HT-29 (cell line): ENCODE measurements at places on chromosomes 13 and 19.

DNA sequence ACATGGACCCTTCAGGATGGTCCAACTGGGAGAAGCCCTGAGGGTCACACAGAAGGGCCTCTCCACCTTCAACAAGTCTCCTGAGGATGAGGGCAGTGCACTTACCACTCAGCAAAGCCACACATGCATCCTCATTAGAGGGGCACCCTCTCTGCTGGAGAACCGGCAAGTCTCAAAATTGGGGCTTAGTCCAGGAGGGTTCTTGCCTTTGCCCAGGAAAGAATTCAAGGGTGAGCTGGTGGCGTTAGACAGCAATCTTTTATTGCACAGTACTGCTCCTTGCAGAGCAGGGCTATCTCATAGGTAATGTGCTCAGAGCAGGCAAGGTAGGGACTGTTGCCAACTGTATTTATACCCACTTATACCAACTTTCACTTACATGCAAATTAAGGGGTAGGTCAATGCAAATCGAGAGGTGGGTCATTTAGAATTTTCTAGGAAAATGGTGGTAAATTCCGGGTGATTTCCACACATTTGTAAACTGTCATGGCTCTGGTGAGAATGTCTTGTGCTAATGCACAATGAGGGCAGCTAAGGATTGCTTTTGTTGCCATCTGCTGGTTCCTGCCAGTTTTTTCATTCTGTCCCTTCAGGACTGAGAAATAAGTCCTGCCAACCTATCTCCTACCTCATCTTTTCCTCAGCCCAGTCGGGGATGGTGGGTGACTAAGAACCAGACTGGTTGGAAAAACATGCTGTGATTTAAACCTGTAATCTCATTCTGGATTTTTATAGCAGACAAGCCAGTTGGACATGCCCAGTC lies 27.8 kb upstream of the IGSF23 start:
- DNase-seq = peak; percentile 56

GRCh38 chr19:2733930-2734588 lies 5.8 kb downstream of the SLC39A3 start:
- no peak for DNase-seq

GRCh38 chr13:71149498-71150363 lies 717.3 kb downstream of the DACH1 start:
- no peak for DNase-seq

DNA sequence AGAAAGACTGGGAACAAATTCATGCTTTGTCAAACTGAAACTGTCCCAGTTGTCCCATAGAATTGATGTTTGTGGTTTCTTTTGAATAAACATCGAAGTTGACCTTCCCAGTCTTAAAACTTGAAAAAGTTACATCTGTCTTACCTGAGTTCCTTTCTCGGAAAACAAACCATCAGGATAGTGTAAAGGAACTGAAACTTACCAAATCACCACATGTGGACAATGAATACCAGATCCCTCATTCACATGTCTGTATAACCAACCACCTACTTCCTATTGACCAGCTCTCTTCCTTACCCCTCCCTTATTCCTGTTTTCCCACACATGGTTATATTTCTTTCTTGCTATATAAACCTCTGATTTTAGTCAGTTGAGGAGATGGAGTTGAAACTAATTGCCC lies 791.7 kb upstream of the PCDH20 start:
- no peak for DNase-seq

DNA sequence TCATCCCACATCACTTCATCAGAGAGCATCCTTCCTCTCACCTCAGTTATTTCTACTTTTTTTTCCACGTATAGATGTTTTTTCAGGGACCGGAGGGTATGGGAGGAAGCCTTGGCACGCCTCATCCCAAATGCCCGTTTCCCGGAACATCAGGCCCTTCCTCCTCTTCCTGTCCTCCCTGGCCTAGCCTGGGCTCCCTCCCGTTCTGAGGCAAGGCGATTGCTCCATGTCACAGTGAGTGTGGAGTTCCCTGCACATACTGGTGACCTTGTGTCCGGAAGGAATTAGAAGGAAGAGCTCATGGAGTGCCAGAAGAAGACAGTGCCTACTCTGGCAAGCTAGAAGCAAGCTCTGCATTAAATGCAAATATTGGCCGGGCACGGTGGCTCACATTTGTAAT lies 1.1 kb upstream of the ZNF627 start:
- DNase-seq = no peak

DNA sequence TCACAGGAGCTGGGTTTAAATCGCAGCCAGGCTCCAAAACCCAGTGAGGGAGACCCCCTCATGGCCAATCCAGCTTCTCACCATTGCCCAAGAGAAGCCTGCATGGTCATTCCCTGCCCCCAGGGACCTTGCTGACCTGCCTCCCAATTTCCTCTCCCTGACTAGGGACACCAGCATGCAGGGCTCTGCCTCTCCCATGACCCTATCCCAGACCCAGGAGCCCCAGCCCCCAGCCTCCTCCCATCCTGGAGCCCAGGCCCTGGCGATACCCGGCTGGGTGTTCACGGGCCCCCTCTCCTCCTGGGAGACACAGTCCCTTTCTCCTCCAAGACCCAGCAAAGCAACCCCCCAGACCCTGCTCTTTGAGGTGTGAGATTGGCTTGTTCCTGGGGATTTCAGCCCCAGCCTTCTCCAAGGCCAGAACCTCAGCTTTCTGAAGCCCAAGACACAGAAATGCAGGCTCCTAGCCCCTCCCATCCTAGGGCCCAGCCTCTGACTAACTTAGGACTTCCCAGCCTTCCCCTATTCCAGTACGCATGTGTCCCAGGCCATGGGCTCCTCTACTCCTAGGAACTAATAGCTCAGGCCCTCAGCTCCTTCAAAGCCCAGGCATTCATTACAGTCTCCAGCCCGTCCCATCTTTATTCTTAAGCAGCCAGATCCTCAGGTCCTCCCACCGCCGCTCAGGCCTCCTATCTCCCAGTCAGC lies 1.1 kb downstream of the GYS1 start:
- DNase-seq = peak; percentile 80

- DNase-seq = no peak
Measured at GRCh38 chr19:46579361-46579879, 21.7 kb upstream of the CALM3 start.

- peak; percentile 76 for DNase-seq
Measured at GRCh38 chr13:94548821-94549231, 47.1 kb downstream of the TGDS start.

GRCh38 chr13:100483139-100483538 lies 105.5 kb downstream of the GGACT start:
- DNase-seq = no peak

DNA sequence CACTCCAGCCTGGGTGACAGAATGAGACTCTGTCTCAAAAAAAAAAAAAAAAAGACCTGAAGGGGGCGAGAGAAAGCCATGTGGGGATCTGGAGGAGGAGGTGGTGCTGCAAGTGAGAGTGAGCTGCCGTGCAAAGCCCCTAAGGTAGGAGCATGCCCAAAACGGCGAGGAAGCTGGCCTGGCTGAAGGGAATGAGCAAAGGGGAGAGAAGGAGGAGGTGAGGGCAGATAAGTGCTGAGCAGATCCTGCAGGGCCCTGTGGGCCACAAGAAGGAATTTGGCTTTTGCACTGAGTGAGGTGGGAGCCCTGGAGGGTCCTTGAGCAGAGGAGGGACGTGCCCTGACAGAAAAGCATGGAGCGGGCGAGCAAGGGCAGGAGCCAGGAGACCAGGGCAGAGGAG lies 19.4 kb upstream of the ADGRE5 start:
- DNase-seq = no peak

DNA sequence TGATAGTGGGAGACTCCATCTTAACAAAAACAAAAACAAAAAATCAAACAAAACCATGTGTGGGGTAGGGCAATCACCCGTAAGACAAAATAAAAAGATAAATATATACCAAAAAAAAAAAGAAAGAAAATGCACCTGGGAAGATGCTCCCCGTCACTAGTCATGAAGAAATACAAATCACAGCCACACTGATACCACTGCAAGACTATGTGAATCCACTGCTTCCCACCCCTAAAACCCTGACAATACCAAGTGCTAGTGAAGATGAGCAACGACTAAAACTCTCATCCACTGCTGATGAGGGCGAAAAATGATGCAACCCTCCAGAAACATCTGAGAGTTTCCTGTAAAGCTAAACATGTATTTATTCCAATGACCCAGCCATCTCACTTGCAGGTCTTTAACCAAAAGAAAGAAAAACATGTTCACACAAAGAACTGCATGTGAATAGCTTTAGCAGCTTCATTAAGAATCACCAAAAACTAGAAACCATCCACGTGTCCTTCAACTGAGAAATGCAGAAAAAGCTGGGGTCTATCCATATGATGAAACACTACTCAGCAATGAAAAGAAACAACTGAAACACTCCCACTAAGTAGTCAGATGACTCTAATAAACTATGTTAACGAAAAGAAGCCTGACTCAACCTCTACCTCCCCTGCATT lies 31.7 kb downstream of the BRD4 start:
- DNase-seq = no peak

DNA sequence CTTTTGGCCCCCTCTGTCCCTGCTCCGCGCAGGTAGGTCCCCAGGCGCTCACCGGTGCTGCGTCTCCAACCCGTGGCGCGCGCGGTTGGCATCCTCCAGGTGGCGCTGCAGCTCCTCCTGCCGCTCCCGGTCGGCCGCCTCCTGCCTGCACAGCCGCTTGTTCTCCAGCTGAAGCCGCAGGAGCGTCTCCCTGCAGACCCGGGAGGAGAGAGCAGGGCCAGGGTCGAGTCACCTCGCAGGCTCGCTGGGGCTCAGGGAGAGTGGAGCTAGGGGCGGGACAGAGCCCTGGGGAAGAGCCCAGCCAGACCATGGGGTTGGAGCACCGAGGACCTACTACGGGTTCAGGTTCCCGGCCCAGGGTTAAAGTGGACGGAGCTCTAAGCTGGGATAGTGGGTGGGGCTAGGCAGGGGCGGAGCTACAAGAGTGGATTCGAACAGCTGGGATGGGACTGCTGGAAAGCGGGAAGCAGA lies 9.3 kb downstream of the HOOK2 start:
- peak; percentile 78 for DNase-seq

DNA sequence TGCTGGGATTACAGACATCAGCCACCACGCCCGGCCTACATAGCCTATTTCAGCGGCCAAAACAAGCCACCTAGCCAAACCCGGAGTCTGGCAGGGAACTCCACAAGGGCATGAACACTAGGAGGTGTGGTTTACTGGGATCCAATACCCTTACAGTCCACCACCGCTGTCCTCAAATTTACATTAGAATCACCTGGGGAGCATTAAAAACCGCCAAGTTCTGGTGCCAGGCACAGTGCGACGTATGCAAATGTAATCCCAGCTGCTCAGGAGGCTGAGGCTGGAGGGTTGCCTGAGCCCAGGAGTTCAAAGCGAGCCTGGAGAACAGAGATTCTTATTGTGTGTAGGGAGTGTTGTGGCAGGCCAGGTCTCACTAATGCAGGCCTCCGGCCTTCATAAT lies 4.2 kb upstream of the AP1M1 start:
- no peak for DNase-seq

- no peak for DNase-seq
Measured at GRCh38 chr19:51546107-51546649, 14.7 kb upstream of the SIGLEC6 start.

- no peak for DNase-seq
Measured at GRCh38 chr13:98368019-98368418, 190.9 kb upstream of the RNF113B start.

DNA sequence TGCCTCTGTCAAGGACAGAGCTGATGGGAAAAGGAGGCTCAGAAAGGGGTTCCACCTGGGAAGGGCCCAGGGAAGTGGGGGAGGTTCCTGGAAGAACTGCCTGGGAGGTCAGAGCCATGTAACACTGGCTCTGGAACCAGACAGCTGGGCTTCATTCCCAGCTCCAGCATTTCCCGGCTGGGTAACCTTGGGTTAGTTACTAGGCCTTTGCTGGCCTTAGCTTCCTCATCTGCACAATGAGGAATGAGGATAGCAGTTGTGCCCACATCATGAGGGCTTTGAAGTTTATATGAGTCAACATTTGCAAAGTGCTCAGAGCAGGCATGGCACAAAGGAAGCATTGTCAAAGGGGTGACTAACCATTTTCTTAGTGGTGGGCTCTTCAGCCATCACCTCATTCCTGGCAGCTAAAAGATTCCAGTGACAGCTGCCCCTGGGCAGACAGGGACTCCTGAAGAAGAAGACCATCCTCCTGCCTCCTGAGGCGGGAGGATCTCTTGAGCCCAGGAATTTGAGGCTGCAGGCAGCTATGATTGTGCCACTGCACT lies 1.7 kb upstream of the DNAJB1 start:
- DNase-seq = peak; percentile 73

DNA sequence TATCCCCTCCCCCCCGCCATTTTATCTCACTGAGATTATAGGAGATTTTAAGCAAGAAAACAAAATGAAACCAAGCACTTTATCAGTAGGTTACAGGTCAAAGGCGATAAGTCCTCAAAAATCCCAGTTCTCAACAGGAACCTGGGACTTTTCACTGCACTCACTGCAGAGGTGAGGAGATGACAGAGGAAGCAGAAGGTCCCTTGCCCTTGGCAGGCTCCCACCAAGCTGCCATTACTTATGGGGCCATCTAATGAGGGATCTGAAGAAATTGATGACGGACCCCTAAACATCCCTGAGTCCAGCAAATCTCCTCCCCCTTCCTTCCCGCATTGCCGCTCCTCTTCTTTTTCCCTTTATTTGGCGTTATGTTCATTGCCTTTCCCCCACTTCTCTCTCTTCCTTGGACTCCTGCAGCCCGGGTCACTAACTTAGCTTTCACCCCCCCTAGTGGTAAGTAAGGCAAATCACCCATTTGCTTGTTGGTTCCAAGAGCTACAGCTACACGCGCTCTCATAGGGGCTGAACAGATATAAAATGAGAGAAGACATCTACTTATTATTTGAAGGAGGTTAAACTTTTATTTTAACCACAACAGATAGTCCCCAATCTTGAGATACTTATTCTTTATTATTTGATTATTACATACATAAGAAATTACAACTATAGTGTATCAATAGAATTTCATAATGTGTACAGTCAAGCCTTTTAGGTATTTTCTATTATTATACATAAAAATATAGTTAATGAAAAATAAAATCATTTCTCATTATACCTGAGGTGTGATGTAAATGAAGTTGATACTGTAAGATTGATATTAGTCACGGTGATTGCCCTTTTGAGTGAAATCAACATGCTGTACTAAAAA lies 52.0 kb upstream of the ARGLU1 start:
- DNase-seq = peak; percentile 69

GRCh38 chr13:108963276-108963810 lies 333.9 kb downstream of the MYO16 start:
- DNase-seq = no peak

DNA sequence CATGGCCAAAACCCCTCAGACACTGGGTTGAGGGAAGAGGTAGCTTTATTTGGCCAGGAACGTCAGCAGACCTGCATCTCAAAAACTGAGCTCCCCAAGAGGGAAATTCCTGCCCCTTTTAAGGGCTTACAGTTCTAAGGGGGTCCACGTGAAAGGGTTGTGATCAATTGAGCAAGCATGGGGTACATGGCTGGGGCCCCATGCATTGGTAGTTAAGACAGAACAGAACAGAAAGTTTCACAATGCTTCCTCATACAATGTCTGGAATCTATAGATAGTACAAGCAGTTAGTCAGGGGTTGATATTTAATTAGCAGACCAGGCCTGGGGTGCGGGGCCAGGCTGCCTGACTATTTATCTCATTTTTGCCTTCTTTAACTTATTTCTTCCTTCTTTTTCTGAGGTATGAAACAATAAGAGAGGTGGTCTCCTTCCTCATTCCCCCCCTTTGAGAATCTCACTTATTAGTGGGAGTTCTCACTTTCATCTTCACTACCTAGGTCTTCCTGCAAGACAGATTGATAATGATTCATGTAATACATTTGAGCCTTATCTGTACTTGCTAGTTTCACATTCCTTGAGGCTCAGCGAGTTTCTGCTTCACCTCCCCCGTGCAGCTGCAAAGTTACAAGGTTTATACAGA lies 84.8 kb downstream of the SLC25A15 start:
- peak; percentile 40 for DNase-seq
